ENCODE measurements at places on chromosomes 13 and 19.

GRCh38 chr19:2332341-2333026 is 4.0 kb downstream of the SPPL2B start:
- peak; percentile 38 for DNase-seq

- no peak for DNase-seq
Observed at GRCh38 chr13:80334597-80335260, 6.2 kb downstream of the SPRY2 start.

GRCh38 chr13:113170511-113170910 is 12.1 kb downstream of the PROZ start:
- DNase-seq: no peak

GRCh38 chr19:18558202-18558555 is 509 bp downstream of the KXD1 start:
- DNase-seq: no peak

DNA sequence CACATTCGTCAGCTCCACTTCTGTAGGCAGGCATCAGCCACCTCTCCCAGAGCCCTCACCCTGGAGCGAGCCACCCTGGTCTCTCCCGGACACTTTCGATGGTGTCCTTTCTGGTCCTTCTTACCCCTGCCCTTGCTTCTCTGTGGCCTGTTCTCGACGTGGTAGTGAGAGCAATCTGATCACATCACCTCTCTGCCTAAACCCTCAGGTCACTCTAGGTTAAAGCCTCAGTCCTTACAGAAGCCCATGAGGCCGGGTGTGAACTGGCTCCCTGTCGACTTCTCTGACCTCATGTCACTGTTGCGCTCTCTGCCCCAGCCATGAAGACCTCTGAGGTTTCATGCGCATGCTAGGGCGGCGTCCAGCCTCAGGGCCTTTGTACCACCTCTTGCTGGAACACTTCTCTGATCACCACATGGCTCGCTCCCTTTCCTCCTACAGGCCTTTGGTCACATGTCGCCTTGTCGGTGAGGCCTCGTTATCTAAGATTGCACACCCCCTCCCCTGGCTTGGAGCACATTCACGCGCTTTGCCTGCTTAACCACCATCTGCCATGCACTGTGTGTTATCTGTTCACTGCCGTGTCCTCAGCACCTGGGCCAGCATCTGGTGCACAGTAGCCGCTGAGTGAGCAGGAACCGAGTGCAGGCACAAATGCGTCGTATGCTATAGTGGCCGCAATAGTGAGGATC is 101.5 kb downstream of the DPF1 start:
- no peak for DNase-seq

All from CD4-positive, alpha-beta T cell treated with Interleukin-12 subunit alpha and Interleukin-12 subunit beta, for 1 hour (primary cell).